ENCODE measurements at places on chromosomes 4 and X.

DNA sequence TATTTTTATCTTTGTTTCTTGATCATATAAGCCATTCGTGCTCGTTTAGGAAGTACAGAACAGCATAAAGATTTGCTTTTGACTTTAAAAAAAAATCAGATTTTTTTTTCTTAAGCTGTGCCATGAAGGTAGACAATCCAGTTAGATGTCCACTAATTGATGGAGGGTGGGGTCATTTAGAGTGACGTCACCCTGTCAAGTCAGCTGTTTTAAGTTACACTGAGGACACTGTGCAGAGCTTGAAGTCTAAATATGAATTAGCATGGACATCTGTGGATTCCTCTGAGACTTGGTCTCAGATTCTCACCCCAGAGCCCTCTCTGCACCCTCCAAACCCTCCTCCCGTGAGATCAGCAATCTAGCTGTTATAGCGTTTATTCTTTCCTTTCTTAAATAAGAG lies 63.9 kb downstream of the ENPP6 start:
- DNase-seq: no peak

DNA sequence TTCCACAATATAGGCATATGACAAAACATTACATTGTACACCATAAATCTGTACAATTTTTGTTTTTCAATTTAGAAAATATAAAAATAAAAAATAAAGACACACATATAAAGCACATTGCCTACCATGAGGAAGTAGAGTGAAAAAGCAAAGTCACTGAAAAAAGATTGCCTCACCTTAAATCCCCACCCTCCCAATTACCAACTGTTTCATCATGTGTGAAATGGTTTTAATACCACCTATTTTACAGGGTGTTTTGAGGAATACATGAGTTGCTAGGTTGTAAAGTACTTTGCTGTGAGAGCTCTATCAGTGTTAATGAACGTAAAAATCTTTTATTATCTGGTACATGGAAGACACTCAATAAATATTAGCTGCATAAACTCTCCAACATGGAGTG lies 373.6 kb upstream of the NDST3 start:
- no peak for DNase-seq

- DNase-seq: no peak
Measured at GRCh38 chr4:110504084-110504435, 28.1 kb downstream of the ENPEP start.

DNA sequence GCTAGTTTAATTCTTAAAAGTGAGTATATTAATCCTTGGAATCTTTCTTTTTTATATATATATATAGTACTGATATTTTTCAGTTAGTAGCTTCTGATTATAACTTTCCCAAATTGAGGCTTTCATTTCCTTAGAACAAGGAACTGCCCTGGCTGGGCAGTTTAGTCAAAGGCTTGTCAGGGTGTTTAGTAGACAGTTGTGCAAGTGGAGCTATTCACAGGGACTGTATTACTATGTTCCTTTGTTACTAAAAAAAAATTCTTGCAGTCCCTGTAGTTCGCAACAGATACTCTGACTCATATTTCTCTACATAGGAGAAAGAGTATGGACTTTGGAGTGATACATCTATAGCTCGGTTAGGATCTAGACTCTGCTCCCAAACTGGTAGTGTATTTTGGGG lies 20.8 kb downstream of the USO1 start:
- no peak for DNase-seq

- no peak for DNase-seq
Measured at GRCh38 chr4:96681218-96681617, 841.3 kb downstream of the PDHA2 start.

DNA sequence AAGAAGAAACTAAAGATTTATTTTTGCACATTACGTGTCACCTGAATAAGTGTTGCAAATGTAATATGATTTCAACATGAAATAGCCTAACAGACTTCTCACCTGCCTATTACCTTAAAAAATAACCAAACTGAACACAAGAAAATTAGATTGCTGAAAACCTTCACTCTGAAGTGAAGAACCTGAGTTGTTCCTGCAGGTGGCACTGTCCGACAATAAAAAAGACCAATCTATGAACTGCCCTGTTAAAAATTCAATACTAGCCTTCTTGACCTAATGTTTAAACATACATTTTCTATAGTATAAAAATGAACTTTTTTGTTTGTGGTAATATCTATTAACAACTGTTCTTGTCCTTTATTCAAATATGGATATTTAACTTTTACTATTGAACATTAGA lies 69.2 kb upstream of the PNPLA4 start:
- no peak for DNase-seq

DNA sequence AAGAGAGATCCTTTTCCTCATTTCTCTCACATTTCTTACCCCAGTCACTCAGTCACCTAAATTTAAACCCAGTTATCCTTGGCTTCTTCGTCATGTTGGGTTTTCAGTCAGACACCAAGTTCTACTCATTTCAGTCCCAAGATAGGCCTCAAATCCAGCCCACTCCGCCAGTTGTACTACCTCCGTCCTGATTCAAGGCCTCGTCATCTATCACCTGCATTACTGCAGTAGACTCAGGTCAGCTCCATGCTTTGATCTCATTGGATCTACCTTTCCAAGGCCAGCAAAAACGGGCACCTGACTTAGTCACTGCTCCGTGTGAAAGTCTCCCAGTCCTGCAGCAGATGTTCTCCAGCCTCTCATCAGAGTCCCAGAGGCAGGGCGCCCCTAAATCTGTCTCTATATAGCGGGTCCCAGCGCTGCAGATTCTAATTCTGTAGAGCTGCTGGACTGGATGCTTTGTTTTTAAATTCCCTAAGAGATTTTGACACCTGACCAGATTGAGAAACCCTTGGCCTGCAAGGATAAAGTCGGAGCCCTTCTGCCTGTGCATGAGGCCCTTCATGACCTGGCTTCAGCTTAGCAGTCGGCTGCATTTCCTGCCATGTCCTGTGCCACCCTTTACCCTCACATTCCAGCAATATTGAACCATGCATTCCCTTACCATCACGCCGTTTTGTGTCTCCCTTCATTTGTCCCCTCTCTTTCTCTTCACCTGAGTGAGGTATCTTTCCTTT lies 53.7 kb downstream of the ZFX start:
- no peak for DNase-seq

- DNase-seq: no peak
Measured at GRCh38 chr4:25477221-25477620, 100.2 kb downstream of the ANAPC4 start.
